ENCODE measurements at places on chromosomes 2 and 18.
A peak's percentile ranks its signal among the peaks of the same experiment; 100 is the strongest.

GRCh38 chr2:137133225-137133624, 367.9 kb downstream of the THSD7B start:
- DNase-seq, result no peak

- no peak for DNase-seq
Observed at GRCh38 chr2:37317746-37318145, 6.9 kb downstream of the PRKD3 start.

DNA sequence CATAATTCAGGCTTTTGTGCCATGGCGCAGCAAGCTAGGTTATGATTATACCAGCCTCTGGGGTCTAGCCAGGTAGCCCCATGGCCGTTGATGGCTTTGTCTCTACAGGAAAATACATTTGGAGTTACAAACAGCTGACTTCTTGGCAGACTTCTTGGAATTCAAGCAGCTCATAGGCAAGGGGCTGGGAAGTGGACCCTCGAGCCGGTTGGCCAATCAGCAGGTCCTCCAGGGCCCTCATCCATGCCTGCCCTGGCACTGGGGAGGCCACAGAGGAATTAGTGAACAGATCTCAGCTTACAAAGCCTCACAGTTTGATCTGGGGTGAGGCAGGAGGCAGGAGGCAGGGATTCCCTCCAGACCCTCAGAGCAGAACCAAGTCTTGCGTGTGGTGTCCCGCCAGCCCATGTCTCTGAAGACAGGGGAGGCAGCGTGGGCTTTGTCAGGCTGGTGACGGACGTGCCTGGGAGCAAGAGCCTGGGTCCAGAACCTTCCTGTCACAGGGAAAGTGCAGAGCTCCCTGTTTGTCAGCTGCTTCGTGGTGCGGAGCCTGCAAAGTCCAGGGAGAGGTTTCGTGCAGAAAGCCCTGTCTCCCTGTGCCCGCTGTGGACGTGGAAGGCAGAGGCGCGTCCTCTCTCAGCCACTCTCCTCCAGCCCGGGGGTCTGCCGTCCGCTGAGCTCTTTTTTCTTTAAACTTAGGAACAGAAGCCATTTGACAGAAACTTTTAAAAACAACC, 131.7 kb downstream of the KLHL29 start:
- DNase-seq, result no peak

DNA sequence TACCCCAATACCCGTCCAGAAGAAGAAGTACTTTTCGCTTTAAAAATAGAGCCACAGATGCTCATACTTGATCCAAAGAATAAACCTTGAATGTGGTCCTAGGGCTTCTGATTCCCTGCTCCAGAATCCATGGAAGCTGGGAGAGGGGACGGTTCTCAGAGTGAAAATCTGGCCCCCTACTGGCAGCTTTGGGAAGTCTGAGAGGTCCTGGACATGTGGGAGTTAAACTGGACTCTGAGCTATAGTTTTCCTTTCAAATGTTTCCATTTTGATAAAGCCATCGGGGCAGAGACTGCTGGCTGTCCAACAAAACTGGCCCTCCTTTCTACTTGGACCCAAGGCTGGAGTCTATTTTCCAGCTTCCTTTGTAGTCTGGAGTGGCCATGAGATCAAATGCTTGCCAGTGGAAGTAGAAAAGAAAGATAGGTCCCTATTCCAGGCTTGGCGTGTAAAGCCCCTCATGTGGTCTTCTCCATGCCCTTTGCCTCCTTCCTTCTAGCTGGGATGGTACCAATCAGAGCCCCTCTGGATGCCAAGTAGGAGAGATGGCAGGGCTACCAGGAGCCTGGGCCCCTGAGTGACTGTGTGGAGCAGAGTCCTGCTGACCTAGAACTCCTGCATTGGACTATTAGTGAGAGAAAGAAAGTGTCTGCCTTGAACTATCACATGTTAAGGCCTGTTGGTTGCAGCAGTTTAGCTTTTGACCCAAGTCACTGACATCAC, 37.7 kb upstream of the TBC1D8 start:
- DNase-seq, result no peak

DNA sequence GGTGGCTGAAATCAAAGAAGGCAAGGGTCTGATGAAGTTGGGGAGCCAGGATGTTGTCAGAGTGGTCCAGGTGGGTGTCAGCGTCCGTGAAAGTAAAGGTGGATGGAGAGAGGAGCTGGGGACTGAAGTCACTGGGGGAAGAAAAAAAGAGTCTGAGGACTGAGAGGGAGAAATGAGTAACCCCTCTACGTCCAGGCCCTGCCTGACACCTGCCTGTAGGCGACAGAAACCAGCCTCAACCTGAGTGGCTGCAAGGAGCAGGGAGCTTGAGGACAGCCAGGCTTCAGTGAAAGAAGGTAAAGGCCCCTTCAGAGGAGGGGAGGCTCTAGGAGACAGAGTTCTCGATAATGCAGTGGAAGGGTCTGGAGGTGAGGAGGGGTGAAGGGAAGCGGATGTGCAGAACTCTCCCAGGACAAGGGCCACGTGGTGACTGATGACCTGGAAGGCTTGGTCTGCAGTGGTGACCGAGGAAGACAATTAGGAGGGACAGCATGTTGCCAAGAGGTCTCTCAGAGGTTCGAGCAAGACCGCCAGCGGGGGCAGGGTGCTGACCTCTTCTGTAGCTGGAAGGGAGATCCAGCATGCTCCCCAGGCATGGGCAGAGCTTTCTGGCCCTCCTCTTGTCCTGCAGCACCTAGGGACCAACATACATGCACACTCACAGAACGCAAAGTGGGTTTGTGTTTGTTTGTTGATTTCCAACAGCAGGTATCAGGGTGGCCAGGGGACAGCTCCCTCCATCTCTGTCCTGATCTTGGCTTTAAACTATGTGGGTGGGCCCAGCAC, 86.6 kb upstream of the TMEM247 start:
- no peak for DNase-seq

GRCh38 chr18:76499637-76500340, 4.7 kb upstream of the ZNF516 start:
- DNase-seq, result no peak

DNA sequence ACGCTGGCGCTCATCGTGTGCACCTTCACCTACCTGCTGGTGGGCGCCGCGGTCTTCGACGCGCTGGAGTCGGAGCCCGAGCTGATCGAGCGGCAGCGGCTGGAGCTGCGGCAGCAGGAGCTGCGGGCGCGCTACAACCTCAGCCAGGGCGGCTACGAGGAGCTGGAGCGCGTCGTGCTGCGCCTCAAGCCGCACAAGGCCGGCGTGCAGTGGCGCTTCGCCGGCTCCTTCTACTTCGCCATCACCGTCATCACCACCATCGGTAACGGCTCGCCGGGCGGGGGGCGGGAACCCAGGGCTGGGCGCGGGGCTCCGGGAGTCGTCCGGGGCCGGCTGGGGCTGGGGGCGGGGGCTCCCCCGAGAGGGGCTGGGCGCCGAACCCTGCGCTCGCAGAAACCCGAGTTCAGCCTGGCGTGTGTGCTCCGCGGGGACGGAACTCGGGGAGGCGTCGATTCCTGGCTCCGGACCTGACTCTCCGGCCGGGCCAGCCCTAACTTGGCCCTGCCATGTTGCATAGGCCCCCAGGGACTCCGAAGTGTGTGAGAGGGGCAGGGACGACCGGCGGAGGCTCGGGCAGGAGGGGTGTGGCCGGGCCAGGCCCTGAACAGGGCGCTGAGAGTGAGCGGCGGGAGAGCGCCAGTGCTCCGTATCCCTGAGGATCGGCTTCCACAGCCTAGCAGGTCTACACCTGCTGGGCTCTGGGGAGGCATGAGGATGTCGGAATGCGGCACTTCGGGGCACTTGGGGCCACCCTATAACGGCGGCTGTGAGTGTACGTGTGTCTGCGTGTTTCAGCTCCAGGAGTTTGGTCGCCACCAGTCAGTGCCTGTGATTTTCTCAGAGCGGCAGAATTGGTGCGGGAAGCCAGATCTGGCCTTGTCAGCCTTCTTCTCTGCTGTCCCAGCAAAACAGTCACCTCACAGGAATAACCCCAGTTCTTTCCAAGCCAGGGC, 651 bp downstream of the KCNK3 start:
- DNase-seq, result no peak

- DNase-seq, result no peak
Observed at GRCh38 chr2:176561706-176562105, 292.5 kb downstream of the MTX2 start.

DNA sequence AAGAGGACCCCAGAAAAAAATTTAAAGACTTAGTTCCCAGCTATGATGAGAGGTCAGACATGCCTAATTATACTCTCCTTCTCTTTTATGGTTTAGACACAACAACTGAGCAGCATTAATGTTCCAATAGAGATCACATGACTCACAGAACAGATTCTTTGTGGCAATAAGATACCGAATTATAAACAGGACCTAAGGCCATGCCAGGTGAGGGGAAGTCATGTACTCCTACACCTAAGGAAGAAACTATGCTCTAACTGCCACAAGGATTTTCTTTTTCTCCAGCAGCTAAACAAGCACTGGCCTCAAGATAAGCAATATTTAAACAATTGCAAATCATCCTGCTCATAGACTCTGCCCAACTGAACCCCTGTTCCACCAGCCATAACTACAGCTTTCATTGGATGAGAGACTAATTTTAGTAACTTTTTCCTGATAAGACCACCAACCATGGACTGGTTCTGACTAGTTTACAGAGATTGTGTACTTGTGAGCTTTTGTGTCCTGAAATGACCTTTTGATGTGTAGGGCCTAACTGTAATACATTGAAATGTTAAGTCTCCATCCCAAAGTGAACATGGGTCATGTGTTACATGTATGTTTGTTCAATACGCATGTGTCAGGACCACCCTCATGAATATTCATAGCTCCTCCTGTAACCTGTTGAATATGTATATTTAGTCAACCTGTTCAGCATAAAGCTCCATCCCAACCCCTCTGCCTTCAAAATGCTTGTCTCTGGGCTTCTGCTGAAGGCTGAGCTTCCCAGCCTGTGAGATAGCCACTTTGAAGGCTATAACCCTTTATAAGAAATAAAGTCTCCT, 21.6 kb upstream of the NFE2L2 start:
- no peak for DNase-seq

GRCh38 chr2:102674836-102675235, 55.5 kb downstream of the SLC9A2 start:
- DNase-seq, result no peak

- DNase-seq, result no peak
Observed at GRCh38 chr2:157067562-157067961, 189.9 kb upstream of the GALNT5 start.

DNA sequence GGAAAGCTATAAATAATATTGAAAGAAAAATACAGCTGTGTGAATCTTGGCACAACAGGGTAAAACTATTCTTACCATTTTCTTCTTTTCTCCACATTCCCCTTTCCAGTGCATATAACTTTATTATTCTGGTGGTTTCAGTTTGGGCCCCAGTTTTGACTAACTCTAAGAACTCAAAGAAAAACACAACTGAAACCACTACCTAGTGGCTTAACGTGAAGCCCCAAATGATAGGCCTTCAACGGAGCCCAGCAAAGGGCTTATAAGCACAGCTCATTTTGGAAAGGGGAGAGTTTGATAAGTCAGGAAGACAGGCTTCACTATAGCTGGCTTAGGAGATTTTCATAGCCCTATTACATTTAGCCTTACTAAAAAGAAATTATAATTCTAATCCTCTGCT, 62.4 kb downstream of the PPP1R1C start:
- no peak for DNase-seq

GRCh38 chr2:16350211-16350610, 315.4 kb downstream of the CYRIA start:
- no peak for DNase-seq

DNA sequence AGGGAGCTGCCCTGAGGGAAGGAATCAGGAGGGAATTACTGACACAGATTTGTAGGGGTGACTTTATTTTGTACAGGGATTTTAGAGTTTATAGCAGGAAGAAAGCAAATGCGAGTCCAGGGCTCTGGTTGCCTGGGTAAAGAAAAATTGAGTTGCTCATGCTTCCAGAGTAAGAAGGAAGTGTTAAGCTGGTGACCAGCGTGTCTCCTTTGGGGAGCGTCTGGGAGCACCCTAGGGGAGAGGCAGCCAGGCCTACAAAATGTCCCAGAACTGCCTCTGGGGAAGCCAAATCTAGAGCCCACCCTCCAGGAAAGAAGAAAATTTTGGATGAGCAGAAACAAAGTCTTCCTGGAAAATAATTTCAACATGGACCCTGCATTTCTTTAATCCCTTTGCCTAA, 147.0 kb downstream of the VAPA start:
- no peak for DNase-seq

GRCh38 chr2:231713730-231714638, 5.7 kb downstream of the PTMA start:
- DNase-seq, result peak; percentile 72

GRCh38 chr2:127086990-127087790, 19.8 kb downstream of the BIN1 start:
- no peak for DNase-seq

GRCh38 chr2:9763356-9764152, 79.7 kb upstream of the TAF1B start:
- no peak for DNase-seq

- no peak for DNase-seq
Observed at GRCh38 chr2:7927691-7928090, 754.2 kb upstream of the ID2 start.

- DNase-seq, result no peak
Observed at GRCh38 chr18:65792456-65793074, 41.8 kb downstream of the CDH7 start.

DNA sequence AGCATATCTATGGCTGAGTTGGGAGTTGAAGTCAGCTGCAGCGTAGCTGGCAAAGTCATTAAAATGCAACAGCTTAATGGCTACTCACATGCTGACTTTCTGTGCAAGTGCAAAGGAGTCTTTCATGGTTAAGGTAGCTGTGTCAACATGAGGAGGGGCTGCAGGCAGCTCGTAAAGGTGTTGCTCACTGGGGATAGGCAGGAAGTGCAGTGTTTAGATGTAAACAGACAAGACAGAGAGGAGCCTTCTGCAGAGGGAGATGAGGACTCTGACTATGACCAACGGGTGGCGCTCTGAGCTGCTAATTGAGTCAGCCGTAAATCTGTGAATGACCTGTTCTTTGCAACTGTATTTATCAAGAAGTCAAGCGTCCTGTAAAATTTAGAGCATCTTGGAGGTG, 22.3 kb upstream of the CAVIN2 start:
- DNase-seq, result no peak

GRCh38 chr2:46381263-46381849, 84.1 kb downstream of the EPAS1 start:
- DNase-seq, result no peak

DNA sequence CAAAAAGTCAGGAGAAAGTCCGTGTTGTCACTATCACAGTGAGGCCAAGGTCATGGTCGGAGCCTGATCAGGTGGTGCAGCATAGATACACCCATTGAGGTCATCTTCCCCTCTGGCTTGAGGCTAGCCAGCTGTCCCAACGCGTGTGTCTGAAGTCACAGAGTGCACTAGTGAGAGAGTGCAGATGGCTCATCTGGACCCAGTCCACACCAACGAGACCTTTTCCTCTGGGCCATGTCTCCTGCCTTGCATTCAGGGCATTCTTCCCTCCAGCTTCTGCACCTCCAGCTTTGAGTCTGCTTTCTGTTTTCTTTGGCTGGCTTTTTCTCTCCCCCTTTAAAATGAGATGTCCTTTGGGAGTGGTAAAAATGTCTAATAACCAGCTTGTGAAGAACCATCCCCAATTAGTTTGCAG, 146.9 kb downstream of the TDRD15 start:
- DNase-seq, result no peak

GRCh38 chr2:100992262-100992661, 9.8 kb upstream of the RPL31 start:
- no peak for DNase-seq

GRCh38 chr2:6846540-6846939, 19.2 kb downstream of the CMPK2 start:
- no peak for DNase-seq

Data from stimulated activated CD4-positive, alpha-beta T cell treated with anti-CD3 and anti-CD28 coated beads, Interleukin-12 subunit alpha, Interleukin-12 subunit beta, amount 100 ng/mL, for 24 hours (primary cell).